ENCODE measurements at places on chromosomes 7 and 10.

- DNase-seq = no peak
Observed at GRCh38 chr10:98248018-98248417, 20.0 kb downstream of the LOXL4 start.

DNA sequence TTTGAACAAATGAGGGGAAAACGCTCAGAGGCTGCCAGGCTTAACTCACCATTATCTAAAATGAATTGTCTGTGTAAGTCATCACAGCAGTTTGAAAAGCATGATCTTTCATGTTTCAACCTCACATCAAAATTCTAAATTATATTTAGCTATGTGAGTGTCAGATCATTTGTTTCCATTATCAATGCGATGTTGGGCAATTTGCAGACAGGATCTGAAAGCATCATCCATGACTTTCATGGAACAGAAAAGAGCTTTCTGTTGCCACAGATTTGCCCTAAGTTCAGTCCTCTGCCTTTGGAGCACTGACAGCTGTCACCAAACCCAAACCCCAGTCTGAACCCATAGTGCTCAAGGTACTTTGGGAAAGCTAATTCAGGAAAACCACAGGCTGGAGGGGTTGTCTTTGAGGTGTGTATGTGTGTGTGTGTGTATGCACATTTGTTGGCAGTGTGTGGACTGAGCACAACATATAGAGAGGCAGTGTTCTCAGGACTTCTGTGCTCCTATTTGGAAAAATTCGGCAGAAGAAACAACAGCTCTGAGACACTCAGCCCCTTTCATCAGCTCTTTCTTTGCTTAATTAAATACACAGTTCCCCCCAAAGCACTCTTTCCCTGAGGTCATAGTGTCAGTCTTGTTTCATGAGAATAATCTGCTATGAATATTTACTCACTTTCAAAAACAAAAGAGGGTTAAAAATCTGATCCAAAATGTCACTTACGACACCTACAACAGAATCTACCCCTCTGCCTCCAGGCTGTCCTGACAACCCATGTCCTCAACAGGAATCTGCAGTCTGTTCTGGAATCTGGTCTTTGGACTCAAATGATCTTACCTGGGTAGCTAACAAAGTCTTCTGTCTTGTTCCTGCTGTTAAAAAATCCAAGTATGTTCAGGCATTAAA lies 188.5 kb upstream of the KLF14 start:
- no peak for DNase-seq

DNA sequence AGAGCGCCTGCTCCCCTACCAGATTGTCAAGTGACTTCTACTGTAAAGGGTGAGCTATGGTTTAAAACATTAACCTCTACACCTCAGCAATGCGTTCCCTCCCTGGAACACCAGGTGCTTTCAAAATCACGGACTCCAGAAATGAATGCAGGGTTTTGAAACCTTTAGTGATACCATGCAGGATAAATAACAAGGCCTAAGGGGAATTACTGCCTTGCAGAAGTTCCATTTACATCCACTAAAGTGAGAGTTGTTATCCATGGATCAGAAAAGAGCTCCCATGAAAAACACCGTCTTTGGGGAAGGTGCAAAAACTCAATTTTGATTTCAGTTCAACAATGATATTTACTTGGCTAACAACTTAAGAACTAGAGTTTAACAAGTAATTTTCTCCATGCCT lies 4.0 kb downstream of the FZD8 start:
- no peak for DNase-seq

GRCh38 chr10:89173075-89173474 lies 34.0 kb downstream of the CH25H start:
- DNase-seq = no peak

GRCh38 chr7:66807736-66808135 lies 67.2 kb downstream of the RABGEF1 start:
- no peak for DNase-seq

GRCh38 chr10:43215758-43216455 lies 51.0 kb downstream of the RASGEF1A start:
- no peak for DNase-seq

- no peak for DNase-seq
Observed at GRCh38 chr7:141866974-141867373, 25.7 kb upstream of the PRSS37 start.

GRCh38 chr7:134854816-134855215 lies 75.4 kb downstream of the CALD1 start:
- peak; percentile 78 for DNase-seq

- no peak for DNase-seq
Observed at GRCh38 chr10:96259150-96259549, 12.2 kb downstream of the BLNK start.

DNA sequence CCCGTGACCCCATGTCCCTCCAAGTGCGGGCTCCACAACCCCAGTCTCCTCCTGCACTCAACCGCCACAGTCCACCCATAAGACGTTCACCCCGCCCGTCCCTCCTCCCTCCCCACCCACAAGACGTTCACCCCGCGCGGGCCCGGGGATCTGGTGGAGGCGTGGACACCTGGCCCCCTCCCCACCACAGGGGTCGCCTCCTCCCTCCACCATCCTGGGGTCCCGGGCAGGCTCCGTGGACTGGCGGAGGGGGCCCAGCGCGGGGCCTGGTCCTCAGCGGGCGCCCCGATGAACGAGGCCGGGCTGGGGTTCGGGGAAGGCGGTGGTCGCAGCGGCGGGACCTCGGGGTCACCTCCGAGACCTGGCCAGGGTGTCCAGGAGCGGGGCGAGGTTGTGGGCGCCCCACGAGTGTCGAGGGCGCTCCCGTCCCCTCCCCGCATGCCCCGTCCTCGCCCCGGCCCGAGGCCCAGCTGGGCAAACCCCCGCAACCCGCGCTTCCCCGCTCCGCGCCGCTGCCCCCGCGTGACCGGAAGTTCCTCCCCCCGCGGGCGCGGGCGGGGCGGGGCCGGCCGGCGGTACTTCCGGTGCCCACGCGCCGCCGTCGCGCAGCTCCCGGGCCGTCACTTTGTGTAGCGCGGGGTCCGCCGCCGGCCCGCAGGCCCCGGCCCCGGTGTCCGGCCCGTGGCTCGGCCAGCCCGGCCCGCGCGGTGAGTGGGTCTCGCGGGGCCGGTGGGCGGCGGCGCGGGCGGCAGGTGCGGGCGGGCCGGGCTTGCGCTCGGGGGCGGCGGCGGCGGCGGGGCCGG lies at the start of gene ZNF316:
ZNF316 (plus strand) TSS at position 578 of the 803 bp plus-strand sequence. CDS start 5,092 bp downstream, outside the sequence.
- DNase-seq = peak; percentile 51

GRCh38 chr7:44565795-44566559 lies 7.7 kb downstream of the DDX56 start:
- no peak for DNase-seq

DNA sequence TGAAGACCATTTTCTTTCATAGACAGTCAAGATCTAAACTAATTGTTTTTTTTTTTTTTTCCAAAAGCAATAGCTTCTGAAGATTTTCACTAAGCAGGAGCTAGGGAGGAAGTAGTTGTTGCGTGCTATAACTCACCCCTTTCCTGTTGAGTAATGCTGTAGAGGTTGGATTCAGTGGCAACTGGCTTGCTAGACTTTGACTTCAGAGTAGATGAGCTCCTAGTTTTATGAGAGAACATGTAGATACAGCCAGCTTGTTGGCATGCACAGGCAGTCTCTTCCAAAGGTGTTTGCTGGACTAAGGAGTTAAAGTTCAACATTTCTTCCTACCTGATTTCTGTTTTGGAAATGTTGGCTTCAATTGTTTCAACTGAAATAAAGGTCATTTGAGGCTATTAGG lies 66.2 kb upstream of the MXI1 start:
- DNase-seq = no peak

DNA sequence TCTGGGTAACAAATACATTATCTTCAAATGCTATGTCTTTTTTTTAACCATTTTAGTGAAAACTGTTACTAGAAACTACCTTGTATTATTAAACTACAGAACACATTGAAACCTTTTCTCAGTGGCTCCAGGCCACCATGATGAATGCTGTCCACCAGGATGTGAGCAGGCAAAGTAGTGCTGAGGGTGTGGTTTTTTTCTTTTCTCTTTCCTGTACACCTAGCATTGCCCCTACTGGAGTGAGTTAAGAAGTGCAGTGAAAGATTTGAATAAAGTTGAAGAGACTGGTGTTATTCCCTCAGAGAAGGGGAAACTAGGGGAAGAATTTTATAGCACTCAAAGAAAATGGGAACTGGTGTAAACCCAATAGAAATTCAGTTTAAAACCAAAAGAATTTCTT lies 120.0 kb upstream of the SAMD8 start:
- DNase-seq = no peak

GRCh38 chr7:40199076-40199802 lies 64.4 kb downstream of the SUGCT start:
- peak; percentile 83 for DNase-seq

- peak; percentile 67 for DNase-seq
Observed at GRCh38 chr10:30639946-30640786, 10.6 kb upstream of the LYZL2 start.

GRCh38 chr10:110461088-110461487 lies 36.6 kb upstream of the DUSP5 start:
- DNase-seq = no peak

GRCh38 chr10:14047431-14047830 lies 283.3 kb downstream of the FRMD4A start:
- no peak for DNase-seq

All from fibroblast of skin of scalp (primary cell).